ENCODE measurements at places on chromosomes 2 and 18.

GRCh38 chr2:101364878-101365277, 22.4 kb downstream of the CREG2 start:
- no peak for DNase-seq

- no peak for DNase-seq
Measured at GRCh38 chr2:163736433-163737189, 803 bp upstream of the FIGN start.

DNA sequence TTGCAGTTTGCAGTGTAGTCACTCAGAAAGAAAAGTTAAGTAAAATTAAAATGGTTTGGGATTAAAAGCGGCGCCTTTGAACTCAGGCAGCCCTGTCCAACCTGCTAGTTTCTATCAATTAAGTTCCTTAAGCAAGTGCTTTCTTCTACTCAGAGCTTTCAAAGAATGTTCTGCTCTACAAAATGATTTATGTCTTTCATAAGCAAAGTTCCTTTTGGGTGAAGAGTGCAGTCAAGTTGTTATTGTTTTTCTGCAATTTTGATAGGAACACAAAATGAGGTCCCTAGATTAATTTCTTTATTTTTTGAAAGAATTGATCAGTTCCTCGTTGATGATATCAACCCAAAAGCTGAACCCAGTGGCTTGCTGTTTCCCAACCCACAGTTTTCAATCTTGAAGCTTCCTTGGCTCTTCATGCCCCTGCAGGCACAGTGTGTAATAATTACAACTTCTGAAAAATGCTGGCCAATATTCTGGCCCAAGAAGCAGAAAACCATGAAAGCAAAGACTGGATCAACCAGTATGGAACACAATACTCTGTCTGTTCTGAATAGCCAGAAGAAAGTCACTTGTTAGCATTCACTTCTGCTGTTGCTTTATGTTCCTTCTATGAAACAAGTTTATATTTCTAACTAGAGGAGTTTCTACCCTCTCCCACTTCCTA, 89.1 kb downstream of the TGIF1 start:
- no peak for DNase-seq

DNA sequence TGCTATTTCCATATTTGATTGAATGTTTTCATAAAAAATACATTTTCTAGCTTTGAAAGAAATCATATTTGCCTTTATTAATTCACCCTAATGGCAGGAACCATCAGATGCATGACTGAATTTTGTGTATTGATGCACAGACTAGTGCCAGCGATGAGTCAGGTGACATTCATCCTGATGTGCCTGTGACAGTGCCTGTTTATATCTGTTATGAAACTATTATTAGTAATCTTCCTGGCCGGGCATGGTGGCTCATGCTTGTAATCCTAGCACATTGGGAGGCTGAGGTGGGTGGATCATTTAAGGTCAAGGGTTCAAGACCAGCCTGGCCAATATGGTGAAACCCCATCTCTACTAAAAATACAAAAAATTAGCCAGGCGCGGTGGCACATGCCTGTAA, 170.0 kb downstream of the TSN start:
- DNase-seq, result no peak

DNA sequence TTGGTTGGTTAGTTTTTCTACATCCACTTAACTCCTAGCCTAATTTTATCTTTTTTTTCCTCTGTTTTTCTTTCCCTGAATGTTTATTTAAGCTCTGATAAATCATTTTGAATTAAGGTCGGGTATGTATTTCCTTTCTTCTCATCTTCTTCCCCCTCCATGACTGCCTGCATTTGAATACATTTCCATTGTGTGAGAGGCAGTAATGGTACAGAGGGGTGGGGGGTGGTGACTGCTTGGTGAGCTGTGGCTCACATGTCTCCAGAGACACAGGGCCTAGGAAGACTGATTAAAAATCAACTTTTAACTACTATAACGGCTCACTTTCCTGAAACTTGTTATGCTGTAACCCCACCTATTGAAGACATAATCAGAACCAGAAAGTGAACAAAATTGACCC, 58.0 kb downstream of the NEDD4L start:
- DNase-seq, result no peak

- DNase-seq, result no peak
Measured at GRCh38 chr2:40463112-40463511, 11.2 kb upstream of the SLC8A1 start.

DNA sequence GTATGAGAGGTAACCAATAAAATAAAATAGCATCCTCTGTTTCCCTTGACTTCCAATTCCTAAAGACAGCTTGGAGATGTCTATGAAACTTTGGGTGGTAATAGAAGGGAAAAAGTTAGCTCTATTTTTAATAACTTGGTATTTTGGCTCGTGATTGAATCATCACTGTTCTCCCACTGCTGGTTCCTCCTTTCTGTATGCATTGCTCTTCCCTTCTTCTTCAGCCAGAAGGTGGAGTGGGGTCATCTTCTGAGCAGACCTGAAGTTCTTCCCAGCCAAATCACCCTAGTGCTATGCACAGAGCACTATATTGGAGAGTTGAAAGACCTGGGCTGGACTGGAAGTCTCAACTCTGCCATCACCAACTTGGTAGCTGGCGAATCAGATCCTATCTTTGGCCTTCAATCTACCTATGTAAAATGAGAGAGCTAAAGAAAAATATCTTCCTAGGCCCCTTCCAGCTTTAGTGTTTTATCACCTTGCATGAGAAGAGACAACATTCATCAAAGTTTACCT, 54.1 kb downstream of the CPO start:
- DNase-seq, result no peak

GRCh38 chr2:202831242-202832220, 40.0 kb downstream of the ICA1L start:
- peak; percentile 30 for DNase-seq

GRCh38 chr2:231680992-231681852, 27.1 kb upstream of the PTMA start:
- no peak for DNase-seq

GRCh38 chr2:222310747-222311318, 12.0 kb upstream of the PAX3 start:
- no peak for DNase-seq

- no peak for DNase-seq
Measured at GRCh38 chr2:67055387-67056304, 341.5 kb upstream of the ETAA1 start.

DNA sequence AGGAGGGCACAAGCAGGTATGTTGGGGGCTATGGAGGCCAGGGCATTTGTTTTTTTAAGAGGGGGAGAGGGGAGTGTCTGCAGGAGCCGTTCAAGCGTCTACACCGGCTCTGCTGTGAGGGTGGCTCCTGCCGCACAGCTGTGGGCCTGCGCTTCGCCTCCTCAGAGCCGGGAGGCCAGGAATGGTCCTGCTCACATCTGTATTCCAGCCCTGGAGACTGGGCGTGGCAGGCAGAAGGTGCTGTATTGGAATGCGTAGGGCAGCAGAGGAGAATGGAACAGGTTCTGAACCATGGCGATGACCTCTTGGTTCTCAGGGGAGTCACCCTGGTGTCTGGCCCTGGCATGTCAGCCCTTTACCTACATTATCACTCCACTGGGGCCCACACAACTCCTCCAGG, 26.8 kb upstream of the INHBB start:
- no peak for DNase-seq

DNA sequence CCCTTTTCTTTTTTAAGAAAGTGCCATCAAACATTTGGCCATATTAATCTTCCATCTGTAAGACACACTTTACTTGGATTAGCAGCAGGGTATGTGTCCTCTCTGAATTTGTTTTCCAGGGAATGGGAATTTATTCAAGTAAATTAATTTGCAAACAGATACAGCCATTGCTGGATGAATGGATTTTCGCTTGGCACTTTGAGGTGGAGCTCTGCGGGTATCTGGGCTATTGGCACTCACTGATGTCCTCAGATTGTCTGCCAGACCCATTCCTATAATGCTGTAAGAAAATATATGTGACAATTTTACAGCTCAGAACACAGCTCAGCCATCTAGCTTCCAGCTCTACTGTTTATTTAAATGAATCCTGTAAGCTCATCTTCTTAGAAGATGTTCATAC, 201.2 kb upstream of the CDH20 start:
- no peak for DNase-seq

GRCh38 chr18:45291621-45292615, 323.4 kb upstream of the SLC14A2 start:
- DNase-seq, result no peak

DNA sequence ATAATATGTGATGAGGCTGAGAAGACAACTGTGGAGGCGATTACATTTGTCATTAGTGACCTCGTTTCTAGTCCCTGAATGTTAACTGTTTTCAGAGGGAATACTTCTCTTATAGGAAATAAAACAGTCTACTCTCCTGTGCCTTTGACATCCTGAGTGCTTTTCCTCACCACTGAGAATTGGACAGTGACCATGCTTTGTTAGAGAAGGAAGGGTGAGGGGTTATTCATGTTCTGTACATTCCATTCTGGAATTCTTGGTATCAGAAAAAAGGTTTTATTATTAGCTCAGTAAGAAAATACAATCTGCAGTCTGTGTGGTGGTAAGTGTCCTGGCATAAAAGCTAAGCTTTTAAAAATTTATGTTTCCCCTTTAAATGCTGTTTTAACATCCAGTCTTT, 58.8 kb downstream of the PARD3B start:
- DNase-seq, result no peak

DNA sequence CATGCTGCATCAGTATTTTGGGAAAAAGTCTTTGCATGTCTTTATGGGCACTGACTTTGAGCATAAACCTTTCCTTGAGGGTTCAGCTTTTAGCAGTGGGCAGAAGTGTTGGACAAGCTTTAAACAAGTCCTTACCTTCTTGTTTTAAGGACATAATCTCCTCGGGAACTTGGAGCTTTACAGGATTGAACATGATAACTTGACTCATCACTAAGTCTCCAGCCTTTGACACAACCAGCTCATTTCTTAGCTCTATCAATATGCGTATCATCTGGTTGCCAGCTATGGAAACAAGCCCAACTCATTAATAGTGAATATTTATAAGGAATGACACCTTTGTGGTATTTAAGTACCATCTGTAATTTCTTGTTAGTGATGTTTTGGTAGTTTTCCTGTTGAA, 21.0 kb upstream of the RAB27B start:
- no peak for DNase-seq

- DNase-seq, result no peak
Measured at GRCh38 chr2:45826884-45827635, 175.6 kb downstream of the PRKCE start.
